Kidney capillary endothelial cell (primary cell): ENCODE measurements at places on chromosomes 2 and 18.
A peak's percentile ranks its signal among the peaks of the same experiment; 100 is the strongest.

- no peak for DNase-seq
Measured at GRCh38 chr2:241748468-241749256, 14.2 kb downstream of the D2HGDH start.

GRCh38 chr2:25381502-25381901 lies 39.8 kb upstream of the DNMT3A start:
- DNase-seq: no peak

GRCh38 chr2:134148172-134148571 lies 105.7 kb upstream of the MGAT5 start:
- DNase-seq: no peak

- DNase-seq: no peak
Measured at GRCh38 chr2:86087936-86088850, 17.5 kb downstream of the POLR1A start.

DNA sequence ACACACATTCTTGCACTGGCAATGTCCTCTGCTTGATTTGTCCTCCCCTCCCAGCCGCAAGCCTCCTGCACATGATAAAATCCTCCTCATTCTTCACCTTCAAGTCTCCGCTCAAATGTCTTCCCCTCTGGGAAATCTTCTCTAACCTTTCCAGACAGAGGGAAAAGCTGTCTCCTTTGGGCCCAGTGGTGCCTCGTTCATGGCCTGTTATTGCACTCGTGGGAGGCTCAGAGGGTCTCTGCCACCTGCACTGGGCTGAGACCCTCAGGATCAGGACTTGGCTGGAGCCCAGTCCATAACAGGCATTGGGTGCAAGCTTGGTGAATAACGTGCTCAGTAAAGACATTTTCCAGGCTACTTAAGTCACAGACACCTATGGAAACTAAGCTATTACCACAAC lies 68.6 kb downstream of the PTGR3 start:
- no peak for DNase-seq

- no peak for DNase-seq
Measured at GRCh38 chr2:57821088-57821487, 225.5 kb upstream of the VRK2 start.

- DNase-seq: no peak
Measured at GRCh38 chr2:240530181-240530580, 27.6 kb downstream of the ANKMY1 start.

- DNase-seq: no peak
Measured at GRCh38 chr2:32386739-32387138, 29.9 kb downstream of the BIRC6 start.

GRCh38 chr2:60337142-60337497 lies 216.3 kb downstream of the BCL11A start:
- no peak for DNase-seq

GRCh38 chr2:19542796-19543662 lies 184.6 kb upstream of the OSR1 start:
- DNase-seq: no peak

- no peak for DNase-seq
Measured at GRCh38 chr2:8306530-8307351, 375.1 kb upstream of the ID2 start.

DNA sequence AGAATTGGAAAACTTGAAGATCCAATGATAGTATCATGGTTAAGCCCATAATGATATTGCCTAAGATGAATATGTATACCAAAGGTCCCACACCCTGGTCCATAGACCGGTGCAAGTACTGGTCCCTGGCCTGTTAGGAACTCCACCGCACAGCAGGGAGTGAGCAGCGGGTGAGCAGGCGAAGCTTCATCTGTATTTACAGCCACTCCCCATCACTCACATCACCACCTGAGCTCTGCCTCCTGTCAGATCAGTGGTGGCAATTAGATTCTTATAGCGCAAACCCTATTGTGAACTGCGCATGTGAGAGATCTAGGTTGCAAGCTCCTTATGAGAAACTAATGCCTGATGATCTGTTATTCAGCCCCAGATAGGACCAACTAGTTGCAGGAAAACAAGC lies 402.4 kb downstream of the EPHA4 start:
- no peak for DNase-seq

GRCh38 chr2:134320930-134321329 lies 67.1 kb downstream of the MGAT5 start:
- no peak for DNase-seq

DNA sequence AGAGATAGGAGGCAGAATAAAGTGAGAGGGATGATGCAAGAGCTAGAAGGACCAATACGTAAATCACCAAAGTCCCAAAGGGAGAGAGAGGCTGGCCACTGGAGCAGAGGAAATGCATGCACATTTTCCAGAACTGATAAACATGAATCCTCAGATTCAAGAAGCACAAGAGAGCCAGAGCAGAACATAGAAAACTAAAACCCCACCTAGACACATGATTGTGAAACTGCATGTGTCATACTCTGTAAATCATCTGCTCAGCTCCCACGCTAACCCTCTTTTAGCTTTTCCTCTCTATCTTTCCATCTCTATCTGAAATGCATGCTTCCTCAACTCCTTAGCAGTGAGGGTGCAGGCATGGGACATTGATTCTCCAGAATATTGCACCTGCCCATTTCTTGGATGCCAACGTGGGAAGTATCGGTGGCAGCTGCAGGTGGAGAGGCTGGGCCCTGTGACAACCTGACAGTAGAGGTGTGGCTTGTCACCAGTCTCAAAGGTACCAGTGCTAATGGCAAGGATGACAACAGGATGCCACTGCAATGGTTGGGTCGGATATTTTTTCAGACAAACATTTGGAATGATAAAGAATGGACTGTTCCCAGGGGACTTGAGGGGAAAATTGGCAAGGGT lies 89.3 kb upstream of the OTOS start:
- DNase-seq: no peak

- DNase-seq: peak; percentile 29
Measured at GRCh38 chr18:55753643-55754263, 165.8 kb upstream of the TCF4 start.

- no peak for DNase-seq
Measured at GRCh38 chr18:49993299-49993698, 180.0 kb upstream of the ACAA2 start.

DNA sequence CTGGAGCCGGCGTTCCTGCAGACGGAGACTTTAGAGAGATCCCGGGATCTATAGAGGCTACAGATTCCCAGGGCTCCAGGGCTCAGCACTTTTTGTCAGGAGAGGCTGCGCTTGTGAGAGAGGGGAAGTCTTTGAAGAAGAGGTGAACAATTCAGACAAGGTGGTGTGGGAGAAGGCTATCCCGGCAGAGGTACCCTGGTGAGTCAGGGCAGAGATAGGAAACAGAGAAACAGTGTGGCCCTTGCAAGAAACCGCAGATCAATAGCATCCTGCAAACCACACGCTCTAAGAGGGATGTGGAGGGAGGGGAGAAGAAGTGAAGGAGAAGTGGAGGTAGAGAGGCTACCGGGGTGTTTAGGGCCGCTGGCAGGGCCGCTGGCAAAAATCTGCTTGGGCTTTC lies 160.5 kb upstream of the APCDD1 start:
- no peak for DNase-seq

DNA sequence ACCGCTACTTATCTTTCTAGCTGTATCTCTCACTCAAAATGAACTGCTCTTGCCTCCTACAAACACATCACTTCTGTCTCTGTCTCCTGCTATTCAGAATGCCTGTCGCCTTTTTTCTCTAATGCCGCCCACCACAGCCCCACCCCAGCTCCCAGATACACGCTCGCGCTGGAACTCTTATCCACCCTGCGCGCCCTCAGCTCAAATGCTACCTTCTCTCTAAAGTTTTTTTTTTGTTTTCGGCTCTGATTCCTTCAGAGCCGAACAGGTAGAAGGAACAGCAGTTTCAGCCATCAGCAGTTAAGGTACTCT lies 3.9 kb upstream of the SOS1 start:
- no peak for DNase-seq

DNA sequence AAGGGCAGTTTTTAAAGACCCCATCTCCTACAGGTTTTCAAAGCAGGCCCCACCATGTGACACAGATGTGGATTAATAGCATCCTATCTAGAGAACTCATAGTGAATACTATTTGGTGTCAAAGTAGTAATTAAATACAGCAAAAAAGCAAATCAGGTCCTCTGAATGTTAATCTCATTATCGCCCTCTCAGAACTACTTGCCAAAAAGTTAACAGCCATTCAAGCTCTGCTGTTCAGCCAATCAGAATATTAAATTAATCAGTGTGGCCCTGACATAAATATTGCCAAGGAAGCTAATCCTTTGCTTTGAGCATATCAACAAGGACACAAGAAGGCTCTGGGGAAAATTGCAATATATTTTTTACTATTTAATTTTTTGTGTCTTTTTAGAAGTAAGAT lies 428.9 kb upstream of the SOX11 start:
- DNase-seq: no peak

GRCh38 chr2:3099860-3100234 lies 277.8 kb downstream of the EIPR1 start:
- no peak for DNase-seq

GRCh38 chr2:51960841-51961335 lies 929.0 kb upstream of the NRXN1 start:
- DNase-seq: no peak

GRCh38 chr2:28680657-28681056 lies 71.0 kb upstream of the PPP1CB start:
- no peak for DNase-seq

DNA sequence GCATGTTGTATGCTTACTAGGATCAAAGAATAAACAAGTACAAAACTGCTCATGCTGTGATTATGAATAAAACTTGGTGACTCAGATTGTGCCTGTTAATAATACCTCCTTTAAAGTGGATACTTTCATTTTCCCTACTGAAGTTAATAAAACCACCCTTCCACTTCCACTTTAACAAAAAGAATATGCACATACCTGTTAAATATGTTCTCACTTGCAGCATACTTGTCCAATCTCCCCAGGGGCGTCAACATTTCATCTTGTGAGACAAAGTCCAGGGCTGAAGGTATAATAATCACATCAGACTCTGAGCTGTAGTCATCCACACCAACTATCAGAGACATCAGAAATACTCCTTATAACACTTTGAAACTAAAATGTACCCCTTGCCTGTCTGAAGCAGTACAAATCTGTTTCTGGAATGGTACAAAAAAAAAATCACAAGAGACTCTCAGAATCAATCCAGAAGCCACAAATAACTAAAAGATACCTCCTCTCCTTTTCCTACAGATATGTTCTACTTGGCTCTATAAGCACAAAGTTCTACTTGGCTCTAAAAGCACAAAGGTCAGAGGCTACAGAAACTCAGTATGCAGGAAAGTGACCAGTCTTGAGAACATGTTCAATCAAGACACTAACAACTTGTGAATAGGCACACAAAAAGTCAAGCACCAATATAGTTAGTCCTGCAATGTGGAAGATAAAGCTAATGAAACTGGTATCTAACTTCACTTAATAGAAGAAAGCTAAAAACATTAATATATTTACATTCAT lies 19.3 kb downstream of the PPP4R1 start:
- DNase-seq: no peak

DNA sequence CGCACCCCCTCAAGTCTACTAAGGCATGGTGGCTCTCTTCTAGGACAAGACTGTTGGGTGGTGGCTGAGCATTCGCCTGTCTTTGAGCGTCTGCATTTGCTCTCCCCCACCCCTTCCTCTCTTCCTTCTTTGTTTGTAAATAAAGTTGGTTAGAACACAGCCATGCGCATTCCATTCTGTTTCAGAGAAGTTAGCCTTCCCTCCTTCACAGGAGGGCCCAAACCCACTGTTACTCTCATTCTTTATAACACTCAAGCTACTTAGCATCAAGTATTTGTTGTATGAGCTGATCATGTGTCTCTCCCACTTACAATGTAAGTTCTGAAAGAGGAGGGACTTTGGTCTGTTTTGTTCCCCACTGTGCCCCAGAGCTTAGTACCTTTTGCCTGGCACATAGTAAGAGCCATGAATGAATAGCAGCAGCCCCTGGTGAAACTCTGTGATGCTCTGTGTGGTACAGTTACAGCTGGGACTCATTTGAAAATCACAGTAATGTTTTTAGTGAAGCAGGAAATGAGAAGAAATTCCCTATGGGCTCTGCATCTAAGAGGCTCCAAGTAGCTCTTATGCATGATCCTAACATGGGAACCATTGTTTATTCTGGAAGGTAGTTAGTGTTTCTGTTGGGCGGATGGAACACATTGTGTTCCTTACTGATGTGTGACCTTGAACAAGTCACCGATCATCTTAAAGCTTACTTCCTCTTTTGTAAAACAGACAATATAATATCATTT lies 7.7 kb downstream of the MGAT5 start:
- no peak for DNase-seq

GRCh38 chr2:52084759-52085158 lies 1052.8 kb upstream of the NRXN1 start:
- DNase-seq: no peak

DNA sequence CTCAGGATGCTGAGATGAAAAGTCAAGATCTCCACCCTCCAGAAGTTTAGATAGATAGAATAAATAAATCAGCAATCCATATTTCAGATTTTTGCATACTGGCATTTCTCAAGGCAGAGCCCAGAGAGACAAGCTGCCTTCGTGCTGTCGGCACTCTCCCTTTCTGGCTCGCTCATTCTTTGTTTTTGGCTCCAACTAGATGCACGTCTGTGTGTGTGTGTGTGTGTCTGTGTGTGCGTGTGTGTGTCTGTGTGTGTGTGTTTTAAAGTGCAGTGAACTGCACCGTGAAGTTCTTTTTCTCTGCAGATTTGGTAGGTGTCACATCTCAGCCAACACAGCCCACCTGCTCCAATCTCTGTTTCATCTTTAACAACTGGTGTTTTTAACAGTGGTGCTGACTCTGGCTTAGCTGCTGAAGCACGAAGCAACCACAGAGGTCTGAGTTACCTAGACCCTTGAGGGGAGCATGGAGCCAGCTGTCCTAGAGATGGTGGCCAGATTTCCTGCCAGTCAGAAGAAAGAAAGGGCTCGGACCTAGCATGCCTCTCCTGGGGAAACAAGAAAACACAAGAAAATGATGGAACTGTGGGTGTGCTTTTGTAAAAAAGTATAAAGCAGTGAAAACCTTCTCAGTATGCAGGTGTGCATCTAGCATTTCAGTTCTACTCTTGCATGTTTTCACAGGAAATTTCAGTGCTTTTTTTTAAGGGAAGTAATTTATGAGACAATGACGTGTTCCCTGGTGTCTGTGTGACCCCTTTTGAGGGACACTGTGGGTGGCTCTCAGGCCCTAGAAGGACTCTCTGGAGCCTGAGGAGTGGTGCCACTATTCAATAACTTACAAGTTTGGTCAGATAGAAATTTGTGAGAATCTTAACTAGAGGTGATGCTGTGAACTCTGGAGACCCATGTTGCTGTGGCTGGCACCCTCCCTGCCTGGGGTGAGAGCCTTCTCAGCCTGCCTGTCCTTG lies 364.3 kb downstream of the RNF144A start:
- DNase-seq: no peak
